B cell (primary cell): ENCODE measurements at places on chromosomes 12 and 14.

GRCh38 chr12:75556311-75556899 lies 45.0 kb upstream of the KRR1 start:
- DNase-seq, result no peak

GRCh38 chr12:31729705-31730104 lies 884 bp upstream of the AMN1 start:
- DNase-seq, result no peak

DNA sequence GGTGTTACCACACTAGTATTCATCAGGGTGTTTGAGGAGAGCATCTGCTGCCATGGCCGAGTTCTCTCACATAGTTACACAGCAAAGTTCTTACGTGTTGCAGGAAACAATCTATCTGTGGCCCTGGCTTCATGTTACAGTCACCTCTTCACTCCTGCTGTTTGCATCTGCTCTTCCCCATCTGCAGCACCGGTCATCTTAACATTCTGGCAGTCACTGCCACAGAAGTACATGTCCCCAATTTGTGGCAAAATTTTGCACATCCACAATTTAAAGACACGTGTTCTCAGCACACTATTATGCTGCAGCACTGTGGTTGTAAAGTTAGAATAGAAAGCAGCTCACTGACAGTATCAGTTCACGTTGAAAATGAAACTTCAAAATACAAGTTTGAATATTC lies 23.2 kb downstream of the MAPK1IP1L start:
- DNase-seq, result peak; percentile 55

GRCh38 chr14:71613168-71613567 lies 319.1 kb upstream of the RGS6 start:
- no peak for DNase-seq

GRCh38 chr12:768434-768833 lies 16.1 kb downstream of the WNK1 start:
- DNase-seq, result no peak

DNA sequence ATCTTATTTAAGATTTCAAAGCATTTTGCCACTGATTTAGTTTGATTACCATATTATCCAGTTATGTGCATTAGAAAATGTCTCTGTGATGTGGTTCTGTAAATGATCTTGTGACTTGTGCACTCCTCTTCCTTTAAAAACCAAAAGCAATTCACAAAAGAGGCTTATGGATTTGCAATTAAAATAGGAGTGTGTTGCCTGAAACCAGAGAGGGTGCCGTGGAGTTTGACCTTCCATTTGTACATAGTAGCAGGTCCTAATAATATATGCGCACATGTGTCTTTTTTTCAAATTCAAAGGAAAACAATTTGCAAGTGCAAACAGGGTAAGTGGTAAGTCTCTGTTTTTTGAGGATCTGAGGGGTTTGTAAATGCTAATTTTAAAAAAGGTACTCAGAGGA lies 470.9 kb downstream of the VRK1 start:
- DNase-seq, result no peak
